Ascending aorta (tissue), 2 donors: ENCODE measurements at places on chromosomes 16 and 17.

DNA sequence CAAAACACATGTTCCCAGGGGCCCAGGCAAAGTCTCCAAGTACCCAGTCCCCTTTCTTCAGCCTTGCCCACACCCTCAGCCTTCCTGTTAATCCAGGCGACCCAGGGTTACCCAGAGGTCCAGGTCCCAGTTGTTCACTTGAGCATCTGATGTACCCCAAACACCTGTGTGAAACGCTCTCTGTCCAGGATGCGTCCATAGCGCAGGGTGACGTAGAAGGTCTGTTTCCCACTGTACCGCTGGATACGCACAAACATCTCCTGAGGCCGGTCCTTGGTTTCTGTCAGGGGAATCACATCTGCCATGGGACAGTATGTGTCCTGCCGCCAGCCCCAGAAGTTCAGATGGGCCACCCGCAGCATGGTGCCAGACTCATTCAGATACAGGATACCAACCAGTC lies 1.6 kb downstream of the TMEM186 start:
- DNase-seq: no peak

GRCh38 chr17:72124438-72124775 lies 3.6 kb downstream of the SOX9 start:
- no peak for DNase-seq

DNA sequence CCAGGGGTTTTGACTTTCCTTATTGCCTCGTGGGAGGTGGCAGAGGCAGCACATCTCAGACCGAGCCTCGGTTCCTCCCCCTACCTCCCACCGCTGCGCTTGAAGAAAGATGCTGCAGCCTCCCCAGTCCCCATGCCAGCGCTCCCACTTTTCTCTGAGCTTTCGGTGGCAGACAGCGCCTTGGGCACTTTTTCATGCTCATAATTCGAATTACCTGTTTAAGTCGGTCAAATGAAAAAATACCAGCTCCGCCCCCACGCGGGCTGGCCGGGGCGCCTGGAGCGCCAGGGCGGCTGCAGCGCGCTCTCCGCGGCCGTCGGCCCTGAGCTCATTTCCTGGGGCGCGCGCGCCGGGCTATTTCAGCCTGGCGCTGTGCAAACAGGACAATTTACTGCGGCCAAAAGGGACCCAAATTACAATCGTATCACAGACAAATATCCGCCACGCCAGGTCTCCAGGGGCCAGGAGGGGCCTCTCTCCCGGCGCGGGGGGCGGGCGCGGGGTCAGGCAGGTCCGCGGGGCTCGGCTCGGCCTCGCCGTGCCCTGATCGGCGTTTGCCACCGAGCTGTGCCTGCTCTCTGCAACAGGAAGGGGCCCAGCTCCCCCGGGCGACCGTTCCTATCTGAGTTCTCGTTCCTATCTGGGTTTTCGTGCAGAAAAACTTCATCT lies 45.0 kb downstream of the SOST start:
- no peak for DNase-seq

DNA sequence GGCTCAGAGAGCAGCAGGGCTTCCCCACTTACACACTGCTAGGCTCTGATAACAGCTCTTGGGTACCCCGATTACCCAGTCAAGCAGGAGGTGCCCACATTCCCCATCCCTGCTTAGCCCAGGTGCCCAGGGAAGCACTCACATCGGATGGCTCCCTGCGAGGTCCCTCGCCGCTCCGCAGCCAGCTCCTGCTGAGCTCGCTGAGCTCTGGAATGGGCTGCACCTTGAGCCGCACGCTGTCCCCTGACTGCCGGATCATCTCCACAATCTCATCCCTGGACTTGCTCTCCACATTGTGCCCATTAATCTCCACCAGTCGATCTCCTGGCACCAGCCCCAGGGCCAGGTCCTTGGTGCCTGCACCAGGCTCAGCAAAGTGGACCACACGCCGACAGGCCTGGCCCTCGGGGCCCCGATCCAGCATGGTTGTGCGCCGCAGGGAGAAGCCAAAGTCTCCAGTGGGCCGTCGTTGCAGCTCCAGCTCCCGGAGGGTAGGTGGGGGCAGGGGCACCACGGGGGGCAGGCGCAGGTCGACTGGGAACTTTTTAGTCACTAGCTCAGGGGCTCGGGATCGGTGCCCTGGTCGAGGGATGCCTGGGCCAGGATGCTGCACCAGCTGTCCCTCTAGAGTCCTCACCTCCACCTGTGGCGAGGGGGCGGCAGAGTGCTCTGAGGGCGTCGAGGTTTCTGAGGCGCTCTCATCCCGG lies 14.2 kb downstream of the MYO18A start:
- DNase-seq: no peak

GRCh38 chr16:86835982-86836381 lies 257.6 kb downstream of the FOXL1 start:
- DNase-seq: no peak

DNA sequence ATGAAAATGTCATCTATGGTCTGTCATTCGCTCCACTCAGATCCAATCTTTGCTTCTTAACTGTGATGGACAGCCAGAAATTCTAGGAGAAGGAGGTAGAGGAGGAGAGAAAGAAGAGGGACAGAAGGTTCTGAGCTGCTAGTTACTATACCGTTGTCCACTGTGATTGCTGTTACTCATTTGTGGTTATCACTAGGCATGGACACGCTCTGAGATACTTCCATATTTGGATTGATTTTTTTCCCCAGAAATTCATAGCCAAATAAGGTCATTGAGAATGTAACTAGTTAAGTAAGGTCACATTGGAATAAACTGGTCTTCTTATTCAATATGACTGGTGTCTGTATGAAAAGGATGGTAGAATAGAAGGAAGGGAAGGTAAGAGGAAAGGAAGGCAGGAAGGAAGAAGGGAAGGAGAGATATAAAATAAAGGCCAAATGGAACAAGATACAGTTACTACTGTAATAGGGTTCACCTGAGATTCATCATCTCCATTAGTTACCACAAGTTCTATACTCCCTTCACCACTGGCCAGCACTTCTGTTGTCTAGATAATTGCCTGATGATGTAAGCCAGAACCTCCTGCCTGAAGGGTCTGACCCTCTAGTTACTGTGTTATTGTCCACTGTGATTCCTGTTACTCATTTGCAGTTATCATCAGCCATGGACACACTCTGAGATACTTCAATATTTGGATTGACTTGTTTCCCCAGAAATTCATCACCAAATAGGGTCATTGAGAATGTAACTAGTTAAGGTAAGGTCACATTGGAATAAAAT lies 2.9 kb downstream of the KRTAP9-7 start:
- no peak for DNase-seq

DNA sequence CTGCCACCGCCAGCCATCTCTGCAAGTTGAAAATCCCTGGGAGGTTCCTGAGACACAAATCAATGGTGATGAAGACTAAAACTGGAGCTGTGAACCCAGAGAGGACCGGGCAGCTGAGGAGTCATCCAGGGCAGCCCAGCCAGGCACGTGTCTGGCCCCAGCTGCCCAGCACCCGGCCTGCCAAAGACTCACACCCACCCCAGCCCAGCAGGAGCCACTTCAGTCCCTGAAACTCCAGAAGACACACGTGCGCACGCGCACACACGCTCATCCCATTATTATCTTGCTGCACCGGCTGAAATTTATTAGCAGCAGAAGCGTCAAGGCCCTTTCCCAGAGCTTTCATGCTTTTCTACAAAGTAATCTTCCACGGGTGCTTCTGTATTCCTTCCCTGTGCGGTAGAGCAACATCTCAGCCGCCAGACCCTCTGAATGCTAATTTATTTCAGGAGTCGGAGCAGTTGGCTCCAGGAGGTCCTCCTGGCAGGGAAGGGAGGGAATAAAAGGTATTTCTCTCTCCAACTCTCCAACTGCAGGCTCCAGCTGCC lies 59.8 kb upstream of the RBFOX3 start:
- no peak for DNase-seq

- no peak for DNase-seq
These were observed 92.6 kb downstream of the KANSL1 start for GRCh38 chr17:46100590-46100989.

GRCh38 chr17:77434136-77435114 lies 293.7 kb downstream of the SEC14L1 start:
- no peak for DNase-seq

DNA sequence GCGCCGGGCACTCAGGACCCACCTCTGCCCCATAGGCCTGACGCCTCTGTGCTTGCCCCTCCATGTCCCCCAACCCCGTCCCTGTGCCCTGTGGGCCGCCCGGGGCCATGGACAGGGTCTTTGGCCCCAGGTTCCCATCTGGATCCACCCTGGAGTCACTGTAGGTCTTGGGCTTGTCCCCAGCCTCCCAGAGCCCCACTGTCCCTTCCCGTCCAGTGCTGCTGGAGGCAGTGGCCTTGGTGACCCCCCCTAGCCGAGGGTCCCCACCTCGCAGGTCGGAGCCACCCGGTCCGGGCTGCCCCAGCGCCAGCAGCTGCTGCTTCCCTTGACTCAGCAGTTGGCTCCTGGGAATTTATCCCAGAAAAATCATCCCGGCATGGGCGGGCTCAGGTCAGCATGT lies 49.3 kb downstream of the ZFPM1 start:
- no peak for DNase-seq

DNA sequence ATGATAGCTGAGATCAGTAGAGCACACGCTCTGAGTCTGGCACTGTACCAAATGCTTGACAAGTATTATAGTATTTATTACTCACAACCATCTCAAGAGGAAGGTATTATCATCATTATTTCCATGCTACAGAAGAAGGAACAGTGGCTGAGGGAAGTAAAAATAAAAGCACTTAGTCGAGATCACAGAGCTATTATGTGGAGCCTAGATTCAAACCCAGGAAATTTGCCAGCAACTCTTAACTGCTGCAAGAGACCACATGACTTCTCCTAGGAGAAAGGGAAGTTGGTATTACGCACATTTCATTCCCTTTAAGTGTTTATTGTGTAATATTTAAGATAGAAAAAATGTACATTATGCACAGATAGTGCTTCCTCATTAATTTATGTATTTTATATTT lies 1.0 kb upstream of the RHOT1 start:
- peak; percentile 66 for DNase-seq

DNA sequence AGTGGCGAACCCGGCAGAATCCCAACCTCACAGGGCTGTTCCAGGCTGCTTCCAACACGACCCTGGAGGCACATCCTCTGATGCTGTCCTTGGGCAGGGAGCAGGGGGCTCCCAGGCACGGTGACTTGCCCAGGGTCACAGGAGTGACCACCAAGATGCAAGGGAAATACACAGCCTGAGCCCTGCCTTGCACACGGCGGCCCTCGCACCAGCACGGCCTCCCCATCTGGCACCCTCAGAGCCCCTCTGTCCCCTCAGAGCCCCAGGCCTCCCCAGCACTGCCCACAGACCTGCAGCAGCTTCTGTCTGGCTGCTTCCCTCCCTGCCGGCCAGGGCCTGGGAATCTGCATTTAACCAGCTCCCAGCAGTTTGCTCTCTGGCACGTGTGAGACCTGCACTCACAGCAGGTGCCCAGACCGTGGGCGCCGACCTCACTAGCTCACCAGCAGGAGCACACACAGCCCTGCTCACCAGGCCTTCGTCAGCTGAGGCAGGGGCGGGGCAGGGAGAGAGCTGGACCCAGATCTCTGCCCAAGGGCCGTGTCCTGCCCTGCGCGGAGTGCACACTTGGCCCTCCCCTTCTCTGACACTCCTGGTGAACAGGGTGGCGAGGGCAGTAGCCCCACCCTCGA lies 29.7 kb upstream of the ZC3H18 start:
- DNase-seq: no peak

DNA sequence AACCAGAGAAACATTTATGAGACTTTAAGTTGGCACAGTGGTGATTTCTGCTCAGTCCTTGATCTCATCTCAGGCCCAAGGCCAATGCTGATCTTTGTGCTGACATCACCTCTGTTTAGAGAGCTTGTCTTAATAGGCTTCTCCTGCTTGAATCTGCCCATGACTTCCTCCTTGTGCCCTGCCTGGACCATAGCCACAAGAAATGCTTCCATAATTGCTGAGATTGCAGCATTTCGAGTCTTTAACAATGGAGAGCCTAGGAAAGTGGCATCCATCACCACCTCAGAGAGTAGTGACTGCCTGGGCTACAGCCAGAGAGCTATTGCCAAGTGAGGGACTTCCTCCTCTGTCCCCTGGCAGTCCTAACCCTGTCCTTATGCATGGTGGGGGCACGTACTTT lies 25.1 kb upstream of the MMP2 start:
- DNase-seq: no peak

DNA sequence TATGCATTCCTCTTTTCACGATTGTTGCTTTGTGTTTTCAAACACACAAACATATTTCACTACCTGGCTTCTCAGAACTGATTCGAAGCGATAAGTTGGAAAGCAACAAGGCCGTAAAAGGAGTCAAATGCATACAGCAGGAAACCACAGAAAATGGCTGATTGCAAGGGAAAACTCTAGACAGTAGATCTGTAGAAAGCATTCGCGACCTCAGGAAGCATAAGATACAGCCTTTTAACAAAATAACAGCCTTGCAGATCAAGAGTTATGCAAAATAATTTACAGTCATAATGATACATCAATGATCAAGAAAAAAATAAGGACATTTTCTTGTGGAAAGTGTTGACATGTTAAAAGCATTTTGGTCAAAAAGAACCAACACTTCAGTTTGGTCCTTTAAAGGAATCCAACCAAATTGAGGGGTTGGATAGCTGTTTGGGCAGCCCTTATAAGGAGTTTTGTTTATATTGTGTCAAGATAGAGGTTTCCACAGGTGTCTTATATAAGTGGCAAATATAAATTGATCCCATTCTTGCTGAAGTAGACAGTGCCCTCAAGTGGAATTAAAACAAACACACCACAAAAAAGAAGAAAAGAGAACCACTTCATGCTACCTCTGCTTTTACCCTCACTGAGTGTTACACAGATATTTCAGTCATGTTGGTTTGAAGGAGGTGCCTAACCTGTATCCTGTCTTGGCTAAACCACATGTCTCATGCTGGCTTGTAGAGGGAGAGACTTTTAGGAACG lies 5.5 kb downstream of the CYLD start:
- DNase-seq: no peak

DNA sequence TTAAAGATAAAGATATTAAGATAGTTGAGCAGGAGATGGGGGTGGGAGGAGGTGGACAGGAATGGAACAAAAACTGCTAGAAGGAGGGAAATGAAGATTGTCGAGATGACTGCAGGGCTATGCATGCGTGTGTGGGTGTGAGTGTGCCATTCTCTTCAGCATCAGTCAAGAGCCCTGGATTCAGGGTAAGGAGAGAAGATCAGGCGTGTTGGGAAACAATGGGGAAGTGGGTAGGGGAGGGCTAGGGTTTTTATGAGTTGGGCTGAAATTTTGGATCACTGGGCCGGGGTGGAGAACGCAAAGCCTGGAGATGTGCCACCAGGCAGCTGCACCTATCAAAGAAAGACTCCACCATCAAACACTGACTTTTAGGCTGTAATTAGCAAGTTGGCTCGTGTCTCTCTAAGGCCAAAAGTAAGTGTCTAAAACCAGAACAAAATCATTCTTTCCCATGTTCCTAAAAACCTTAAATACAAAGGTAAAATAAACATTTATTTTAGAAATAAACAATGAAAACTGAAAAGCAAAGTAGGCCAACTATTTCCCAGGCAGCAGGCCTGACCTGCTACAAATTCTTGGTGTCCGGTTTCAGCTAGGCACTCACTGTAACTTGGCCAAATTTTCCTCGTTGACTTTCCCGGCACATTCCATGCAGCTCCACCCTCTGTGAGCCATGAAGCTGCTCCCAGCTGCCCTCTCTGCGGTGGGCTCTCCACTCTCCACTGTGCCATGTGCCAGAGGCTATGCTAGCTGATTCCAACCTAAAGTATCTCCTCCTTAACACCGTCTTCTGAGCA lies 4.2 kb downstream of the CDRT4 start:
- DNase-seq: peak; percentile 77

GRCh38 chr16:47492428-47493377 lies 31.6 kb downstream of the PHKB start:
- DNase-seq: peak; percentile 31

GRCh38 chr16:63315229-63315628 lies 1279.0 kb upstream of the CDH8 start:
- no peak for DNase-seq
